ENCODE measurements at places on chromosomes 11 and 22.

DNA sequence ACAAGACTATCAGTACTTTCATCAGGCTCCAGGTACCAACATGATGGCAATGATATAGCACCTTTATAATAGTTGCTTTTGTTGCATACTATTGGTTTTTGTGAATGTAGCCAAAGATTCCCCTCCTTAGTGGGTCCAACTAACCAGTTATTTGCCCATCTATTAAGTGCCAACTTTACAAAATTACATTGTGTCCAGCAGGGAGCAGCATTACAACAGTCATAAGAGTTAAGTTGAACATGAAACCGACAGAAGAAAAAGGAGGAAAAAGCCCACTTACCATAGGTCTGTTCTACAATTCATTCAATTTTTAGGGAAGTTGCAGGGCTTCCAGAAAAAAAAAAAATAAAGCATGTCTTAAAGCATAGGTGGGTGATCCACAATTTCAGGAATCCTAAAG is 21.6 kb downstream of the IMMP1L start:
- peak; percentile 22 for DNase-seq

- no peak for DNase-seq
Measured at GRCh38 chr11:17418444-17419081, 30.1 kb upstream of the KCNJ11 start.

- no peak for DNase-seq
Measured at GRCh38 chr22:44862981-44863860, 110.8 kb downstream of the ARHGAP8 start.

- DNase-seq = no peak
Measured at GRCh38 chr22:23068832-23069385, 1.4 kb upstream of the GNAZ start.

- DNase-seq = peak; percentile 2
Measured at GRCh38 chr11:97290464-97291041, 900.7 kb downstream of the JRKL start.

GRCh38 chr11:26078231-26078821 is 253.6 kb upstream of the ANO3 start:
- DNase-seq = no peak

DNA sequence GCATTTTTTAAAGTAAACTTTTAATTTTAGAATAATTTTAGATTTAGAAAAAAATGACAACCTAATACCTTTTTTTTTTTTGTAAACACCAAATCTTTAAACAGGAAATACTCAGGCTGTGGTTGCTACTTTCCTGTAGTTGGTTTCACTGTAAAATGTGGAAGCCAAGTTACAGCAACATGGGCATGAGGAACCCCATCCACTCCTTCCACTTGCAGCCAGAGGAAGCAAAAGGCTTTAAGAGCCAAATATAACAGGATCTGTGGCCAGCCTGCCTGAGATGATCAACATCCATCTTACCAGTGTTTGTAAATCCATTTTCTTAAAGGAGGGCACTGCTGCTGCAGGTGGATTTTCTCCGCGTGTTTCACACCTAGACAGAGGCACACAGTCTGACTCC is 66.2 kb downstream of the TNRC6B start:
- no peak for DNase-seq

GRCh38 chr22:30262917-30263741 is 3.5 kb downstream of the OSM start:
- peak; percentile 85 for DNase-seq

GRCh38 chr11:130448416-130449309 is at the start of gene ADAMTS15:
Gene ADAMTS15, plus strand, starts transcription at chr11:130448645. Its CDS starts 329 bp downstream, at chr11:130448974.
- DNase-seq = peak; percentile 89

Data from muscle of back (tissue), 13 donors.